ENCODE measurements at places on chromosomes 5 and 9. TPM values are rescaled to one million over a fixed set of nuclear protein-coding genes. Genes with fewer than 3 reads are reported as not detected.

- H3K4me3 ChIP-seq, result no peak overlapping the region
- H3K36me3 ChIP-seq, result peaks cover 42% of the 10 kb centered on the region
- H3K27me3 ChIP-seq, result no peaks in the 10 kb centered on the region
- H3K27ac ChIP-seq, result no peak overlapping the region
- DNase-seq, result no peak
These were observed 94.6 kb downstream of the PHF2 start for GRCh38 chr9:93671020-93671338.

- H3K4me1 ChIP-seq, result peaks cover 30% of the 10 kb centered on the region
- H3K36me3 ChIP-seq, result no peaks in the 10 kb centered on the region
- peak; percentile 83 for DNase-seq
- H3K4me3 ChIP-seq, result no peak overlapping the region
- H3K27ac ChIP-seq, result peak overlapping the region; percentile 17
- peaks cover 15% of the 10 kb centered on the region for H3K27me3 ChIP-seq
These were observed 33.5 kb downstream of the KCNMB1 start for GRCh38 chr5:170355601-170356098.

DNA sequence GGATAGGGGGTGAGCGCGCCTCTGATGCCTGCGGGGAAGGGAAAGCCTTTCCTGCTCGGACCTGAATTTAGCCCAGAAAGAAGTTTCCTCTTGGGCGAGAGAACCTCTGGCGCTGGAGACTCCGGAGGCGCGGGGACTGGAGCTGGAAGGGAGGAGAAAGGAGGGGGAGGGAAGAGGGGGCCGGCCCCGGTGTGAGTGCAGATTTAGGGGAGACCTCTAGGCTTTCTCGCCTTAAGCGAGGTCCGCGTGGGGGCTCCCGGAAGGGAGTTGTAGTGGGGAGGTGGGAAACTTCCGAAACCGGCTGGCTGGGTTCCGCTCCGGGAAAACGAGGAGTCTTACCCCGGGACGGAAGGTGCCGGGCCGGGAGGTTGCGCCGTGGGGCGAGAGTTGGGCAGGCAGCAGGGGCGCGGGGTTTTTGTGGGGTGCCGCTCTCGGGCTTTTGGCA, 1.3 kb downstream of the PCSK5 start:
- H3K4me1 ChIP-seq, result peaks cover 20% of the 10 kb centered on the region
- no peaks in the 10 kb centered on the region for H3K27me3 ChIP-seq
- H3K27ac ChIP-seq, result peak overlapping the region; percentile 52
- DNase-seq, result peak; percentile 67
- no peaks in the 10 kb centered on the region for H3K36me3 ChIP-seq

THOC3 gene
- total RNA-seq, result 22.8 TPM

DNA sequence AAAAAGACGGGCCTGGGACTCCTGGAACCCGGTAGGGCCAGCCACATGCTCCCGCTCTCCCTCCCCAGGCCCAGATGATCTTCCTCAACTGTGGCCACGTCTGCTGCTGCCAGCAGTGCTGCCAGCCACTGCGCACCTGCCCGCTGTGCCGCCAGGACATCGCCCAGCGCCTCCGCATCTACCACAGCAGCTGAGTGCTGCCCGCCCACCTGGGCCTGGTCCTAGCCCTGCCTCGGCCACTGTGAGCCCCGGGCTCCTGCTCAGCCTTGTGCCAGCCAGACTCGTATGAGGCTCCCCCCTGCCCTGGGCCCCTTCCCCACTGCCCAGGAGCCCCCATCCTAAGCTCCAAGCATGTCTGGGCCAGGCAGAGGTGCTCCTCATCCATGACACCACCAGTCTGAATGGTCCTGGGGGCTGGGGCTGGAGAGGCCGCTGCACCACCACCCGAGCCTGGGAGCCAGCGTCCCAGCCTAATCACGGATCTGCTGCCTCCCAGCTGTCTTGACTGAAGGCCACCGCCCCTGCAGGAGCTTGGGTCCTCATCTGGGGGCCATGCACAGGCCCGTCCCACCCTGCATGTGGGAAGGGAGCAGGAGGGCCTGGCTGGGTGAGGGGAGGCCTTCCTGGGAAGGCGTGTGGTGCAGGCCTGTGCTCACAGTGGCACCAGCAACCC, 51.5 kb downstream of the LRSAM1 start:
- no peak overlapping the region for H3K27ac ChIP-seq
- peaks cover 74% of the 10 kb centered on the region for H3K36me3 ChIP-seq
- no peaks in the 10 kb centered on the region for H3K4me1 ChIP-seq
- DNase-seq, result peak; percentile 53

GRCh38 chr9:72586388-72587130, 65.2 kb downstream of the TMC1 start:
- H3K27ac ChIP-seq, result peak overlapping the region; percentile 47
- no peak overlapping the region for H3K4me3 ChIP-seq
- no peaks in the 10 kb centered on the region for H3K27me3 ChIP-seq
- no peaks in the 10 kb centered on the region for H3K36me3 ChIP-seq
- DNase-seq, result no peak
- H3K4me1 ChIP-seq, result peaks cover 25% of the 10 kb centered on the region

DNA sequence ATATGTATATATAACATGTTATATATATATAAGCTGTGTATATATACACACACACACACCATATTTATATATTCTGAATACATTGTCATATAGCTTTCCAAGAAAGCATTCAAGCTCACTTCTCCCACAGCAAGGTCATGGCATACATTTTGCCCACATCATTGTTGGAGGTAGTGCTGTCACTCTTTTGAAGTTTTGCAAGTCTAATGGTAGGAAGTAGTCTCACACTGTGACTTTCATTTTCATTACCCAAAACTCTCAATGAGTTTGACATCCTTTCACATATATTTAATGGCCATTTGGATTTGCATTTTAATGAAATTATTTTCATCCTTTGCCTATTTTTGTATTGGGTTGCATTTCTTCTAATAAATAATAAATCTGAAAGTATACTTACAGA, 59.8 kb upstream of the COX7C start:
- H3K27ac ChIP-seq, result no peak overlapping the region
- H3K4me1 ChIP-seq, result no peaks in the 10 kb centered on the region
- no peak overlapping the region for H3K4me3 ChIP-seq
- no peaks in the 10 kb centered on the region for H3K27me3 ChIP-seq

POLE3 gene
- total RNA-seq, result 31.0 TPM

PCDHA8 gene
- total RNA-seq, result 0.49 TPM

GRCh38 chr5:77086368-77086688, 757 bp downstream of the ZBED3 start:
- peak overlapping the region; percentile 70 for H3K4me3 ChIP-seq
- H3K4me1 ChIP-seq, result peaks cover 17% of the 10 kb centered on the region
- no peak for DNase-seq
- H3K27ac ChIP-seq, result peak overlapping the region; percentile 93
- no peaks in the 10 kb centered on the region for H3K36me3 ChIP-seq
- H3K27me3 ChIP-seq, result no peaks in the 10 kb centered on the region

DNA sequence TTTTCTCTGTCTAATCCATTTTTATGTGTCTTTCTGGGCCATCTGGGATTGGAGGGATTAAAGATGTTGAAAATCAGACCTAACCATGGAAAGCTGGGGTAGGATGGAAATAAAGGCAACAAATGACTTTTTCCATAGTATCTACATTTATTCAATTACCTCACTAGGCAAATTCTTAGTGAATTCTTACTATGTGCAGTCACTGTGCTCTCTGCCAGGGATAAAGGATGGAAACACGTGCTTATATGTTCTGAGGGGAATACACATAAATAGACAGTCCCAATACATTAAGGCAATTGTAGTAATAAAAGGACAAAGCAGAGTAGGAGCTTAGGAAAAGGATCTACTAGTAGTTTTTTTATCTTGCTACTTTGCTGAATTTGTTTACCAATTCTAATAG, 214.2 kb downstream of the PRR16 start:
- H3K4me1 ChIP-seq, result no peaks in the 10 kb centered on the region
- no peak for DNase-seq
- H3K27me3 ChIP-seq, result no peaks in the 10 kb centered on the region
- no peaks in the 10 kb centered on the region for H3K36me3 ChIP-seq
- H3K27ac ChIP-seq, result no peak overlapping the region
- H3K4me3 ChIP-seq, result no peak overlapping the region

GRCh38 chr5:122638581-122638980, 136.3 kb upstream of the SNX2 start:
- no peak overlapping the region for H3K4me3 ChIP-seq
- H3K27me3 ChIP-seq, result no peaks in the 10 kb centered on the region
- no peaks in the 10 kb centered on the region for H3K4me1 ChIP-seq
- DNase-seq, result no peak

DNA sequence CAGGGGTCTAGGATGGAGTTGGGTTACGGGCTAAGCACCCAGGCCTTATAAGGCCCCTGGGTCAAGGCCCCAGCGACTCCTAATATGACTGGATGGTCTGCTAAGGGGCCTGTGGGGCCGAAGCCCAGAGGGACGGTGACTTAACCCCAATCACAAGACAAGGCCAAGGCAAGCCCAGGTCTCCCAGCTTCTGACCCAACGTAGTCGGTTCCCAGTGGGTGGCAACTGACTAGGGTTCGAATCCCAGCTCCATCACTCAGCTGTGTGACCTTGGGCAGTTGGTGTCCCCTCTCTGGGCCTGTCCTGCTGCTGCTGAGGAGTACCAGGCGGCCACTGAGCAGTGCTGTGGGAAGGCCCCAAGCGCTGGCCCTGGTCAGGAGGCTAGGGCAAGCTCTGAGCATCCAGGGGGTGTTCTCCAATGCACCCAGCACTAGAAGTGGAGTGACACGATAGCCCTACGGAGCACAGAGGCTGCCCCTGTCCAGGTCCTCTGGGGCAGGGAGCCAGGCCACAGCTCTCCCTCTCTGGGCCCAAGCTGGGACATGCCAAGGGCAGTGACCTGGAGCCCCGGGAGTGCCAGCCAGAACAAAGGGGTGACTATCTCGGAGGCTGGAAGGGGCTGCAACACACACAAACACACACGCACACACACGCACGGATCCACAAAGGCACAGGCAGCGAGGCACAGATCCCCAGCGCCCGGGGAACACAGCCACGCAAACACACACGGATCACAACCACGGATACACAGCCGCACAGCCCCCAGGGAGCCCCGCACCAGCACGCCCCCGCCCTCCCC, 512 bp downstream of the AK1 start:
- H3K4me1 ChIP-seq, result peaks cover 37% of the 10 kb centered on the region
- H3K36me3 ChIP-seq, result peaks cover 15% of the 10 kb centered on the region
- H3K27me3 ChIP-seq, result no peaks in the 10 kb centered on the region
- peak overlapping the region; percentile 59 for H3K4me3 ChIP-seq

DNA sequence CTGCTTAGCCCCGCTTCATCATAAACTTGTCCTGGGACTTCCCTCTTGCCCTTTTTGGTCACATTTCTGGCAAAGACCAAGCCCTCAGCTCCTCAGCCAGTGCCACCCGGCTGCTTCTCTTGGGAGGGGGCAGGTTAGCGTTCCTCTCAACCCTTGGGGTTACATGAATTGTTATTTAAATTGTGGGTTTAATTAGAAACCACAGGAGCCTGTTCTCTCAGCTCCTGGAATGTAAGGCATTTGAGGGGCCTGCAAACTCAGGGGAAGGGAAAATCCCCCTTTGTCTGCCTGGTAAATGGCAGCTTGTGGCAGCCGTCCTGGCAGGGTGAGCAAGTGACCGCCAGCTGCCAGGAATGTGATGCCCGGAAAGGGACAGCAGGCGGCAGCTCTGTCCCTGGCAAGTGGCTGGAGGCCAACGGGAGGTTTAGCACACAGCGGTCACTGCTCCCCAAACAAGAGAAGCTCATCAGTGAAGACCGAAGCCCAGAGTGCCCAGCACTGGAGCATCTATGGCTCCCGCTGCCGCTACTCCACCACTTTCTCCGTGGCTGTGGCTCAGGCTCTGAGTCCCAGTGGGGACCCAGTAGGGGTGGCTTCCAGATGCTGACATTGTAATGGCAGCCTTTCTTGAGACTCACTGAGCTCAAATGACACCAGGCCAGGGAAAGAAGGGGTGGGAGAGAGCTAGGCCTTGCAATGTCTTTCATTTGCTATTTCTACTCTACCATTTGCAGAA, 51.7 kb downstream of the SHB start:
- no peaks in the 10 kb centered on the region for H3K27me3 ChIP-seq
- H3K27ac ChIP-seq, result peak overlapping the region; percentile 13
- H3K4me3 ChIP-seq, result no peak overlapping the region
- peak; percentile 87 for DNase-seq
- H3K36me3 ChIP-seq, result peaks cover 6% of the 10 kb centered on the region
- H3K4me1 ChIP-seq, result peaks cover 51% of the 10 kb centered on the region

CCDC192 gene
- not detected for total RNA-seq

DNA sequence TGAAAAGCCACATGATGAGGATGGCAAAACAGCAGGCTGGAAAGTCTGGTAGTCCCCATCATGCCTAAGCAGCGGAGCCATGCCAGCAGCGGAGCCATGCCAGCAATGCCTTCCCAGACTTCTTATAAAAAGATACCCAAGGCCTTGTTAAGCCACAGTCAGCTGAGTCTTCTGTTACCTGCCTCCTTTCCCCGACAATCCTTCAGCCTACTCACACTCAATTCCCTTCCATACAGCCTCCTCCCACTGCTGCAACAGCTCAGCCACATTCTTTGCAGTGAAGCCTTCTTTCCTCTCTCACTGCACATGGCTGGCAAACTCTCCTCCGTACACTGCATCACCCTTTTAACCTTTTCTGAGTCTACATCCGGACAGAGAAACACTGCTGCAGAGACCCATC, 114.9 kb downstream of the AUH start:
- no peak for DNase-seq
- H3K36me3 ChIP-seq, result no peaks in the 10 kb centered on the region
- no peak overlapping the region for H3K4me3 ChIP-seq
- no peak overlapping the region for H3K27ac ChIP-seq
- no peaks in the 10 kb centered on the region for H3K27me3 ChIP-seq

DNA sequence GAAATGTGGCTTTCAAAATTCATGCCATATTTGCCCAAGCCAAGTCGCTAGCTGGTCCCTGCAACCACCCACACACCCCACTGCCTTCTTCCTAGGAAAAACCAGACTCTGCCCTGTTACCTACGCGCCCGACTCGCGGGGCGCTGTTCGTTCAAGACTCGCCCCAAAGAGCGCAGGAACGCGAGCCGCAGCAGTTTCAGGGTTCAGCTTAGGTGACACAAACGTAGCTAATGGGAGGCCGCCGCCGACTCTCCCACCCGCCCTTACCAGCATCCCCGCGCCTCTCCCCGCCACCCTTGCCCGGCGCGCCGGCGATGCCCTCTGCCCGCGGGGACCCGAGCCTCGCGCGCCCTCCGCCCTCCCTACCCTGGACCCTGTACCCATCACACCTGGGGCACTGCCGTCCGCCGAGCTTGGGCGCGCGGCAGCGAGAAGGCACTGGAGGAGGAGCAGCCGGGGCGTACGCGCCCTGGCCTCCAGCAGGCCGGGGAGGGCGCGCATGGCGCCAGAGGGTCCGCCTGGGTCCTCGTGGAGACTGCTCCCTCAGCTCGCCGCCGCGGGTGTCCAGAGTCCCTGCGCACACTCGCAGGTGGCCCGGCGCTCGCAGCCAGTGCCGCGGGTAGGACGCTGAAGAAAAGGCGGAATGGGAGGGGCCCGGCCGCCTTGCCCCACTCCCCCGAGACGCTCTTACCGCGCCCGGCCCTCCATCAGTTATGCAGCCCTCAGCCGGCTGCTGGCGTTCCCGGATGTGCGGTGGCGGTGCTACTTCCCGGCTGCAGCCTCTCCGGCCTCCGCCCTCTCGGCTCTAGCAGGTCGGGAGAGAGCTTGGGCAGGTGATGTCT, at the start of gene EMB:
TSS of gene EMB (minus strand) at position 638 of the 842 bp plus-strand sequence. CDS start at position 501, 137 bp downstream.
- no peaks in the 10 kb centered on the region for H3K36me3 ChIP-seq
- peak within 1 kb of the TSS; percentile 60 for H3K4me3 ChIP-seq
- peaks cover 6% of the 10 kb centered on the region for H3K4me1 ChIP-seq
- peaks cover 8% of the 10 kb centered on the region for H3K27me3 ChIP-seq
- H3K27ac ChIP-seq, result peak within 1 kb of the TSS; percentile 78

FAM221B gene
- total RNA-seq, result not detected

- H3K27ac ChIP-seq, result no peak overlapping the region
- no peaks in the 10 kb centered on the region for H3K4me1 ChIP-seq
- no peak for DNase-seq
- H3K36me3 ChIP-seq, result no peaks in the 10 kb centered on the region
These were observed 255.0 kb downstream of the BNC2 start for GRCh38 chr9:16615451-16615850.
